ENCODE measurements at places on chromosomes 12 and 14.

- DNase-seq, result no peak
Measured at GRCh38 chr12:31582155-31582554, 8.8 kb downstream of the DENND5B start.

DNA sequence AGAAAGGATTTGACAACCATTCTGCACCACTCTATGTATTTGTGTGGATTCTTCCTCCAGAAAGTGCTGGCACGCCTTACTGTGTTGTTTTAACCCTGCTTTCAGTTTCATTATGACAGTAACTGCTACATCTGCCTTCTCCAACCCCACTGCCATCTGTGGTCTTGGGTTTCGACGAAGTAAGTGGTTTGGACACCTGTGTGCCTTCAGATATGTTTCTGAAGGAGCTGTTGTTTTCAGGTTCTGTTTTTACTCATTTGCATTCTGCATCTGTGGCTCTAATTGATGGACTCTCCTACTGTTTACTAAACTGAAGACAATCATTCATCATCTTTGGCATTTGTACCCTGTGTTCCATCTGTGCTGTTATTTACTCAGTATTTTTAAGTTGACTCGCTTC, 4.1 kb downstream of the TSHR start:
- no peak for DNase-seq

DNA sequence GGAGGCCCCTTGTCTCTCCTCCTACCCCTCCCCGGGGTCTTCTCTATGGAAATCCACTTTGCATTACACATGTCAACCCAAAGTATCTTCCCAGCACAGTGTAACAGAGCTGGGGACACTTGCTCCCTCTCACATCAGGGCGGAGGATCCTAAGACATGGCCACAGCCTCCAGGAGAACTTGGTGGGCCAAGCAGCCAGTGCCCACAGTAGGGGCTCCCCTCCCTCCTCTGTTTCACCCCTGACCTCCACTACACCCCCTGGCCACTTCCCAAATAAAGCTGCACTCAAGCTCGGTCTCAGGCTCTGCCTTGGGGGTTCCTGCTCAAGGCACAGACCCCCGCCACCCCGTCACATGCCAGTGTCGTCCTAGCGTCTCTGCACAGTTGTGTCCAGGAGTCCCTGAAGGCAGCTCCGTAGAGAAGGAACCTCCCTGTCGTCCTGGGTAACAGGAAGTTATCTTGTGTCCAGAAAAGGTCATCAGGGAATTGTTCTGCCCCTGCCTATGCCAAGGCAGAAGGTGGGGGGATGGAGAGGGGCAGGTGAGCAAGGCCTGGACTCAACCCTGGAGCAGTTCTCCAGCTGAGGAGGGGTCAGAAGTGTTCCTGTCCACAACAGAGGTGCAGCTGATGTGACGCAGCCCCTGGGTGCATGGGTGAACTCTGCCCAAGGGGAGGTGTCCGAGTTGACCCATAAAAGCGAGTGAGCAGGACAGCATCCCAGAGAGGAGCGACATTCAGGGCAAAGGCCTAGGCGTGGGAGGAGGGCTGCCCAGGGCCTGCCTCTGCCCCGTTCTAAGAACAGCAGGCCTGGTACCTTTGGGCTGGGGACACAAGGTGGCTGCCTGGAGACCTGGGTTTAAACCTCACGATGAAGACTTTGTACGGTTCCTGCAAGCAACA, 25.5 kb downstream of the DIO3 start:
- DNase-seq, result no peak

DNA sequence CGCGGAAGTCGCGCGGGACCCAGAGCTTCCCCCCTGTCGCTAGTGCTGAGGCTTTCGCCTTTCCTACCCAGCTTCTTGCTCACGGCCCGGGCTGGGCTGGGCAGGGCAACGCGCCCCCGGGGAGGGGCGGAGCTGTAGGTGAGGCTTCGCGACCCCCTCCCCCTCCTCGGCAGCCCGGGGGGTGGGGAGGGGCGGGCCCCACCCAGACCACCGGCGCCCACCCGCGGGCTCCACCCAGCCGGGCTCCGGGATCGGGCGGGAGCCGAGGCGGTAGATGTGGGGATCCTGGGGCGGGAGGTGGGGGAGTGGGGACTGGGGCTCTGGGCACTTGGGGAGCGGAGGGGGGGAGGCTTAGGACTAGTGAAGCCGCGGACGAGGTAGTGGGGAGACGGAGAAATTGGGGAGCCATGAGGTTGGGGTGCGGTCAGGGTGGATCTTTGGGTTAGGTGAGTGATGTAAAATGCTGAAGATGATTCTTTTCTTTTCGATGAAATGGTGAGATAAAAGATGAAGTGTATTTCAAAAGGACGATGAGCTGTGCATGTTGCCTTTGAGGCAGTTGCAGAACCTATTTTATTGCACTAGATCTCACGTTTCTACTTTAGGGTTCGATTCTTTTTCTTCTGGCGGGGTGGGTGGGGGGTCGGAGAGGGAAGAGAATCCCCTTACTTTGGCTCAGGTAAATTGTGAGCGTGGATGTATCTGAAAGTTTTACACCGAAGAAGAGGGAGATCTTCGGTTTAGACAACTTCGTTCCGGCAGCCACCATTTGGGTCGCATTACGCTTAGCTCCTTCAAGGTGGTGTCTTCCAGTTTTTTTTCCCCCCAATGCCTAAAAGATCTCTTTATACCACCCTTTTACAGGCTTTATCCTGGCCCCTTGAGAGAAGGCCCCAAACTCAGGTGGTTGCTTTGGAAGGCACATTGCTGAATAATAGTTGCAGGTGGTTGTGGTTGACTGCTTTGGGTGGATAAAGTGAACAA, 619 bp downstream of the ERC1 start:
- DNase-seq, result no peak

- DNase-seq, result no peak
Measured at GRCh38 chr12:20830456-20830855, 20.0 kb downstream of the SLCO1B3 start.

DNA sequence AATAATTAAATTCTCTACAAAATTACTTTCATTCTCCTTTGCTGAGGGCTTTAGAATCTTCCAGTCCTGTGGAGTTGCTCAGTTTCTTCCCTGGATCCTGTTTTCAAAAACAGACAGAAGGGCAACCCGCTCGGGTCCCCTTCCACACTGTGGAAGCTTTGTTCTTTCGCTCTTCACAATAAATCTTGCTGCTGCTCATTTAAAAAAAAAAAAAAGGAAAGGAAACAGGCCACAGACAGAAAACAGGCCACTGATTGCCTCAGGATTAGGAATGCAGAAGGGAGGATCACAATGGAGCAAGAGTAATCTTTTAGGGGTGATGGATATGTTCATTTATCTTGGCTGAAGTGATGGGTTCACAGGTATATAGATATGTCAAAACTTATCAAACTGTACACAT, 29.5 kb upstream of the HIGD1C start:
- no peak for DNase-seq

DNA sequence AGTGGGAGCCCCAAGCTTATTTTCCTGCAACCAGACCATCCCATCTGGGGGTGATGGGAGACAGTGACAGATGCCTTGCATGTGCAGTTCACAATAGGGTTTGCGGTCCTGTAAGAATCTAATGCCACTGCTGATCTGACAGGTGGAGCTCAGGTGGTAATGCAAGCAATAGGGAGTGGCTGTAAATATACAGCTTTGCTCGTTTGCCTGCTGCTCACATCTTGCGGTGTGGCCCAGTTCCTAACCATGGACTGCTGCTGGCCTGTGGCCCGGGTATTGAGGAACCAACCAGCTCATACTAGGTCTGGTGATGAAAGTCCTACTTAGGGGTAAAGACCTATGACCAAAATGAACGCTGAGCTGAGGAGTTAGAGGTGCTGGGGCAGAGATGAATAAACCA, 36.1 kb upstream of the CCDC88C start:
- DNase-seq, result no peak

GRCh38 chr14:55458800-55459515, 18.5 kb upstream of the TBPL2 start:
- DNase-seq, result no peak

DNA sequence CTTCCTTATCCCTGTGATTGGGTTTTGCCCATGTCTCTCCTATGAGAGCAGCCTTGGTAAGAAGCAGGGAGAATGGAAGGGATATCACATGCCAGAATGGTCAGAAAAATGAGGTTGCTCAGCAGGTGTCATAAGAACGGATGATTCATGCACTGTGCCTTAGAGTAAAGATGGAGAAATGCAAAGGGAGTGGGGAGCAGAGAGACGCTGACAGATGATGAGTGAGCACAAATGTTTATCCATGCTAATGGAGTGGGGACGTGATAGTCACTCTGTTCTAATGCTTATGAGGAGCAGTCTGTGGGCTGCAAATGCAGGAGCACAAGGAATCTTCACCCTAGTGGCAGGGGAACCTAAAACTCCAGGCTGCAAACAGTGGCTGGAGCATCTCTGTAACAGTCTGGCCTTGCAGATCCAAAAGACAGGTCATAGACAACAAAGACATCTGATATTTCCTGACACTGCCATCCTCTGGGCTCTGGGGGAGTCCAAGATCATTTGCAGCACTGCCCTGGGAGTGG, 243.2 kb downstream of the CACNA1C start:
- peak; percentile 13 for DNase-seq

DNA sequence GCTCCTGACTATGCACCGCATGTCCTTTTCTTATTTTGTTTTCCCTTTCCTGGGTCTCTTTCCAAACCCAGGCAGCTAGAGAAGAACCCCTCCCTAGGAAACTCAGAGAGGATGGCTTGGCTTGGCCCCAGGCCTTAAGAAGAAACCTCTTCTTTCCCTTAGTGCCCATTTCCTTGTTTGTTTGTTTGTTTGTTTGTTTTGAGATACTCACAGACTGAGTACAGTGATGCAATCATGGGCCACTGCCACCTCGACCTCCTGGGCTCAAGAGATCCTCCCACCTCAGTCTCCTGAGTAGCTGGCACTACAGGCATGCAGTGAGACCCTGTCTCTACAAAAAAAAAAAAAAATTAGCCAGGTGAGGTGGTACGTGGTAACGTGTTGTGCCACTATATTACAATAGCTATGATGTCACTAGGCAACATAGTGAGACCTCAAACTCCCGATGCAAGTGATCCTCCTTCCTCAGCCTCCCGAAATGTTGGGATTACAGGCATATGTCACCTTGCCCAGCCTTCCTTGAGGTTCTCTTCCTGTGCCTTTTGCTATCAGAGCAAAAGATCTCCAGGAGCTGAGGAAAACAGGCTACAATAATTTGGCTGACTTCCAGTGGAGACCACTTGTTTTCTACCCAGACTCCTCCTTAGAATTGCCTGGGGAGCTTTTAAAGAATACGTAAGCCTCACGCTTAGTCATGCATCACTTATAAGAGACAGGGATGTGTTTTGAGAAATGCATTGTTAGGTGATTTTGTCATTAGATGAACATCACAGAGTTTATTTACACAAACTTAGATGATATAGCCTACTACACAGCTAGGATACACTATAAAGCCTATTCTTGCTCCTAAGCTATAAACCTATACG, 34.5 kb upstream of the LGALS3 start:
- DNase-seq, result peak; percentile 9

DNA sequence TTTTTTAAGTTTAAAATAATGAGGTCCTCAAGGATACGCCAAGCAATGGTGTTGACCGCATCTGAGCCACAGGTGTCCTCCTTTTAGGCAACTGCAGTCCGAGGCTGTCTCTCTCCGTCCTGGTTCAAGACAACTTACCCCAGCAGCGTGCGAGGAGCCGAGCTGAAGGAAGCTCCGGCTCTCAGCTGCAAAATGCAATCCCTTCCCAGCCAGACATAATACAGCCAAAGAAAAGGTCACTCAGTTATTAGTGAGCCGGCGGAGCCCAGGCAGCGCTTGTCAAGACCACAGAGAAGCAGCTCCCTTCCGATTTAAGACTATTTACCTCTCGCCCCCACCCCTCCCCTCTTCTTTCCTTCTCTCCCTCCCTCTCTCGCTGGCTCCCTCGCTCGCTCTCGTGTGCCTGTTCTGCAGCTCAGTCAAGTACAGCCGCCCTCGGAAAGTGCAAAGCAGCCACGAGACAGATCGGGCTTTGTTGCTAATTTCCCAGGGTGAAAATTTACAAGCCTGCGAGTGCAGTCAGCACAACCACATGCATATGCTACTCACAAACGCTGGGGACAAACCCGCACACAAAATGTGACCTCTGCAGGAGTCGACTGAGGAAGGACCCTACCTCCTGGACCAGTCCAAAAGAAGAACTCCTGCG, 363 bp upstream of the LMO3 start:
- DNase-seq, result no peak

GRCh38 chr12:43348221-43348620, 203.8 kb downstream of the ADAMTS20 start:
- DNase-seq, result no peak

DNA sequence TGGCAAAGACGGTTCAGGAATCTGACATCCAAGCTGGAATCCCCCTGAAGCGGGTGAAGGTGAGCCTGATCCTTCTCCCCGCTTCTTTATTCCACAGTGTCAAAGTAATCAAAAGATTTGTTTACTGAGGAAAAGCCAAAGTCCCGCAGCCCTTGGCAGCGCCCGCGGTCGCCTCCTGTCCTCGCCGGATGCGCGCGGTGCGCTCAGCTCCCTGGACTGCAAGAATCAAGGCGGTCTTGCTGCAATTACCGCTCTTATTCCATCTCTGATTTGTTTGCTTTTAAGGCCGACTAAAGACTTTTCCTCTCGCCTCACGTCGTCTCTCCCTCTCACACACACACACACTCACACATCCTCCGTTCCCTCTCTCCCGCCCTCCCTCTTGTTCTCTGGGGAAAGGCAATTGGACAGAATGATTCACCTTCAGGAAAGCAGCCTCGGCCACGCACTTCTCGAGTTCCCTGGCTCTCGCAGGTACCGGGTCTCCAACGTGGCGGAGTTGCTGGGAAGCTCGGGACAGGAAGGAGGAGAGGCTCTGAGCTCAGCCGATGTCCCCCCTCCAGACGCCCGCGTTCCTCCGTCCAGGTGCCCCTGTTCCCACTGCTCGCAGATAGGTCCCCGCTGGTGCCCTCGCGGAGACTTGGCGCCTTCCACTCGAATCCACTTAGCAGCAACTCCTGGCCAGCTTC, 68.6 kb upstream of the USP15 start:
- peak; percentile 7 for DNase-seq

- DNase-seq, result no peak
Measured at GRCh38 chr12:20452496-20453010, 84.2 kb downstream of the PDE3A start.

DNA sequence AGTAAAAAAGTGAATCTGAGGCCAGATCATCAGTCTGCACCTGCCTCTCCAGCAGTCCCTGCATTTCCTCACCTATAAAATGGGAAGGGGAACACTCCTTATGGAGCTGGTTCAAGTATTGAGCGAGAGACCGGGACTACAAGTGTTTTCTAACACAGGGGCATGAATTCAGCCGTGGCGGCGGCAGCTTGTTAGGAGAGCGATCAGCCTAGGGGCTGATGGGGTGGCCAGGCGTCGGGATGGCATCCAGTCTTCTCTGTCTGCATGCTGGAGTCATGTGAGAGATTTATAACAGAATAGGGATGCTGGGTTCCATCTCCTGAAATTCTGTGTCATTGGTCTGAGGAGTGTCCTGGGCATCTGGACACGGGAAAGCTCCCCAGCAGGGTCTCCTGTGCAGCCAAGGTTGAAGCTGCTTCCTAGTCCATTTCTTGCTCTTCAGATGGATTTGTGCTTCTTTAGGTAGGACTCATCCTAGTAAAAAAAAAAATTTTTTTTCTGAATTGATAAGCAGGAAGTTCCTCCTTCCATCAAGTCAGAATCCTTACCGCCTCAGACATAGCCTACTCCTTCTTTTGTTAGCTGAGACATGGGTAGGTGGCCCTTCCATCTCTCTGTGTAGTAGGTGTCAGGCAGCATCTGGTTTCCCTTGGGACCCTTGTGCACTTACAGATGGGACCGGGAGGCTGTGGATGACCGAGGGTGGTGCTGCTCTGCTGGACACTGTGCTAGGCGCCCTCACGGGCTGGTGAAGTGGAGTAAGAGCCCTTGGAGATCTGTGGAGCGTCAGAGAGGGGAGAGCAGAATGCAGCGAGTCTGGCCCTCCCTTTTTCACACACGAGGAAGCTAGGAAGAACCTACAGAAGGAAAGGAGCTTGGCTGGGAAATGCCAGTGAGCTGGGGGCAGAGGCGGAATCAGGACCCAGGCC, 146.7 kb downstream of the TSPAN9 start:
- no peak for DNase-seq
